ENCODE measurements at places on chromosomes 3 and 15. TPM values are rescaled to one million over a fixed set of nuclear protein-coding genes. Genes with fewer than 3 reads are reported as not detected.

CGGBP1 gene
- total RNA-seq: 46.7 TPM

MELTF gene
- 9.0 TPM for total RNA-seq

PSTPIP1 gene
- total RNA-seq: not detected

SYNPR gene
- total RNA-seq: 0.36 TPM

ETFA gene
- total RNA-seq: 152 TPM

DNA sequence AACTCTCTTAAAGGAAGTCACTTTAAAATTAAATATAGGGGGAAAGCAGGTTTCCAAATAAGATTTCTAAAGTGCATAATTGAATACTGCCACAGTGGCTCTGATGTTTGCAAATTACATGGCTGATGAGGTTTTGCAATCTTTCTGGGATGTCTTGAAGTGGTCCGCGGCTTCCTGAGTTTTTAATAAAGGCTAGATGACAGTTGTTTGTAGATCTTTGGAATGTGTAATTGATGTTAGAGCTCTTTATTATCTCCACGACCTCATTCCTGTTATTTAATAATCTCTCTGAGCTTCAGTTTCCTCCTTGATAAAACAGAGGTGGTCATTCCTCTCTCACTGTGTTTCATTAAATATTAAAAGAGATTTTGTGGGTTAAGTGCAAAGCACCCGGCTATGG, 27.0 kb upstream of the CEMIP start:
- H3K4me1 ChIP-seq: no peaks in the 10 kb centered on the region
- no peak overlapping the region for H3K27ac ChIP-seq
- H3K4me3 ChIP-seq: no peak overlapping the region
- no peaks in the 10 kb centered on the region for H3K27me3 ChIP-seq

Measured in cardiac muscle cell (in vitro differentiated cells and primary cell).